Stimulated activated CD8-positive, alpha-beta memory T cell treated with anti-CD3 and anti-CD28 coated beads, Interleukin-2, amount 100 ng/mL, for 1 hour (primary cell): ENCODE measurements at places on chromosomes 1 and 21.

- DNase-seq: no peak
Measured at GRCh38 chr21:38310646-38311485, 54.1 kb downstream of the KCNJ15 start.

DNA sequence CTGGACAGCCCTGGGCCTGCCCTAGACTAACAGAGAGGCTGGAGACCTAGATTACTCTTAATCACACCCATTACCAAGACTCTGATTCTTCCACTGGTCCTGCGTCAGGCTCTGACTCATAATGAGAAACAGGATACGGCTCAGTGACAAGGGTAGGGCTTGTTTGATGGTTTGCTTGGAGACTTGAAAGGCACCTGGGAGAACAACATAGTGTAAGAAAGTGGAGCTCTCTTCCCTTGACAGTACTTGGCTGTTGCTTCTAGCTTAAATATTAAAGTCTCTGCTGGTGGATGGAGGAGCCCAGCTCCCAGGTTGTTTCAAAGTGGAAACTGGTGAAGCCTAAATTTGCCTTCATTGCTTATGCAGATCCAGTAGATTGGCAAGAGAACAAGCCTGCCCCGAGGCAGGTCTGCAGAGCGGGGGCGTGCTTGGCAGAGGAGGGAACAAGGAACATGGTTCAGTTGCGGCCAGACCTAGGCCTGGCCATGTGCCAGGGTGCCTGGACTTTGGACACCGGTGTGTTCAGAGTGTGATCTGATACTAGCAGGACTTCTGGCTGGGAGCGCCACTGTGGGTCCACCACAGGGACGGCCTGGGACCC, 480.6 kb downstream of the CAMTA1 start:
- DNase-seq: no peak

GRCh38 chr1:212862111-212862690, 4.1 kb downstream of the FLVCR1 start:
- no peak for DNase-seq

DNA sequence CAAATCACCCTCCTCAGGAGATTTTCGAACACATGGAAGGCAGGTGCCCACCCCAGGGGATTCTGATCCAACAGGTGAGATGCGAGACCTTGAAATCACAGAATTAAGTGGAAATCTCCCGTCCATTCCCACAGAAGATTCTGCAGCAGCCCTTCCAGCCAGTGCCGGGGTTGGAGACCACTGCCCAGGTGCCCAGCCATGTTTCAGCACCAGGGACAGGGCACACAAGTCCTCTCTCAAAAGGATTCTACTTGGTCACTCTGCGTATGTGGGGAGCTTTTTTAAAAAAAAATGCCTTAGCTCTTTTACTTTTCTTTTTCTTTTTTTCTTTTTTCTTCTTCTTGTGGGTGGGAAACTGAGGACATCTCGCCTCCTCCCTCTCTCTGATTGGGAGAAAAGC, 80.7 kb downstream of the VWA5B1 start:
- DNase-seq: no peak

DNA sequence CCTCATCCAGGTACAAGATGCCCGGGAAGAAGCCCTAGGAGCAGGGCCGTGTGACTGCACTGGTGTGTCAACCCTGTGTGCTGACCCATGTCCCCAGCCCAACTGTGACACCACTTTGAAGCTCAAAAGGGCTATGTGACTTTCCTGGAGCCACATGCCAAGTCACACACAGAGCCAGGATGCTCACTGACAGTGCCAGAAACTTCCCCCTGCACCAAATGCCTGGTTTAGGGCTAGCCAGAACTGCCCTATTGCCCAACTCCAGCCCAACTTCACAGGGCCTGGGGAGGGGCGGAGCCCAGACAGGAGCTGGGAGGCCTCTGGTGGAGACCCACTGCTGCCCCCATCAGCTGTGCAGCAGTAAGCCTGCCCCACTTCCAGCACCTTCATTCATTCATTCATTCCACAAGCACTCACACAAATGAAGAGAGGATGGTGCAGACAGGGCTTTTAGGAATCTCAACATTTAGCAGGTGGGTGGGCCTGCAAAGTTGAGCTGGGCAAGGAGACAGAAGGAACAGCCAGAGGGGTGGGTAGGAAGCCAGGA, 36.7 kb downstream of the KCNQ4 start:
- DNase-seq: no peak

DNA sequence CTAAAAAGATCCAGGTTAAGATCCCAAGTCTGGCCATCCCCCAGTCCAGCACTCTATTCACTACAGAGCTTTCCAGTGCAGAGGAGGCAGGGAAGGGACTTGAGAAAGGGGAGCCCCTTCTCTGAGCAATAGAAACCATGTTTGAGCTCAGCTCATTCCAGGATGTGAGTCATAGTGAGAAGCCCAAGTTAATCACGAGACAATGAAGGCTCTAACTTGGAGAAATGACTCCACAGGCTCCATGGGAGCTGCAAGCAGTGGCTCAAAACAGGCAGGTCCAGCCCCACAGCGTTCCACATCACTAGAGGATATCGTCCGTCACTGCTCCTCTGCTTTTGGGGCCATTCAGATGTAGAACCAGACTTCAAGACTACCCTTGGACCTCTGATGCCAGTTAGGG, 59.1 kb downstream of the CAMK2N1 start:
- DNase-seq: no peak

DNA sequence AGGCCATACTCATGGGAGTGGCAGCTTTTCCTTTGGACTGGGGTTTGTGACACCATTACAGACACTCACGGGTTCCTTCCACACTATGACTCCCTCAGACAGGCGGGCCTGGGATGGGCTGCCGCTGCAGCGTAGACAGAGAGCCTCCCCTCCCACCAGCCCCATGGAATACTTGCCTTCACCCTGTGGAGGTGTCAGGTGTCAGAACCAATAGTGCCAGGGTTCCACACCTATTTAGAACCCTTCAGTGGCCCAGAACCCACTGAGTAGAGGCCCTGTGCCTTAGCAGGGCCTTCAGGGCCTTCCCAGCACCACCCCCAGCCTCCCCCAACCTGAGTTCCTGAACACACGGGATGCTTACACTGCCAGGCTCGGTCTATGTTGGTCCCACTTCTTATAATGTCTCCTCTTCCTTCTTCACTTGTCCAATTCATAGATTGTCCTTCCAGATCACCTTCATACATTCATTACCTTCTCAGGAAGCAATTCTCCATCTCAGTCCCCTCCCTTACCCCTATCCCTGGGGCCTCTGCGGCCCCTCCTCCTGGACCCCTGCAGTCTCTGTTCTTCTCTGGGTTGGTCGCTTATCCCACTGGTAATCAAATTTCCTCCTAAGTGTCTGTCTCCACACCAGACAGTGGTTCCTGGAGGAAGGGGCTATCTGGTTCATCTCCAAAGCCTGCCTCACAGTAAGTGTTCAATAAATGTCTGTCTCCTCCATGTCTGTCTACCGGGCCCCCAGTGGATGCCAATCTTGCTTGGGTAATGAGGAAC, 1.4 kb upstream of the RHBG start:
- no peak for DNase-seq

DNA sequence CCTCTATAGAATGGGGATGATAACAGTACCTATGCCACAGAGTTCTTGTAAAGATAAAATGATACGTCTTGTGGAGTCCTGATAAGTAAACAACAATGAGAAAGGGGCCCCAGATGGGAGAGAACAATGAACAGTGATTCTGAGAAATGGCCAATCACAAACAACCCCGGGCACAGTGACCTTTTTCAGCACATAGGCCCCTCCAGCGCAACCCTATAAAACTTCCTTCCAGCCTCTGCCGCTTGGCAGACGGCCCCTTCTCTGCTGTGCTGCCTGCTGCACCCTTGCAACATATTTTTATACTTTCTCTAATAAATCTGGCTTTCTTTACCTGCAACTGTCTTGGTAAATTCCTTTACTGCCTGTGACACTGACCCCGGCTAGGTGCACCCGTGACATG, 8.9 kb downstream of the RCAN1 start:
- DNase-seq: no peak

DNA sequence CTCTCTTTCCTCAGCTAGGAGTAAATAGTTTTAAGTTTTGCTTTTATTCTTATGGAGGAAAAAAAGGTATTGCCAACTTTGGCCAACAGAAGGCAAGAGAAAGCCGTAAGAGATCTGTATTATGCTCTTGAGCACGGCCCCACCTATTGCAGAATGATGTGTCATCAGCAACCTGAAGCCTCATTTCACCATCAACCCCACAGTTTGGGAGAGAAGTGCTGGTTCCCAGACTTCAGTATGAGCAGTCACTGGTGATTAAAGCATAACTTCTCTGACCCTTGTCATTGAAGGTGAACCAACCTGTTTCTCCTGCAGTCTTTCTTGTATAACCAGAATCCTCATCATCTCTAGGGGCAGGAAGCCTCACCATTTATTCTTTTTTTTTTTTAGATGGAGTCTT, 100.2 kb downstream of the SIPA1L2 start:
- DNase-seq: no peak

GRCh38 chr1:186494832-186495271, 33.9 kb upstream of the PDC start:
- no peak for DNase-seq

DNA sequence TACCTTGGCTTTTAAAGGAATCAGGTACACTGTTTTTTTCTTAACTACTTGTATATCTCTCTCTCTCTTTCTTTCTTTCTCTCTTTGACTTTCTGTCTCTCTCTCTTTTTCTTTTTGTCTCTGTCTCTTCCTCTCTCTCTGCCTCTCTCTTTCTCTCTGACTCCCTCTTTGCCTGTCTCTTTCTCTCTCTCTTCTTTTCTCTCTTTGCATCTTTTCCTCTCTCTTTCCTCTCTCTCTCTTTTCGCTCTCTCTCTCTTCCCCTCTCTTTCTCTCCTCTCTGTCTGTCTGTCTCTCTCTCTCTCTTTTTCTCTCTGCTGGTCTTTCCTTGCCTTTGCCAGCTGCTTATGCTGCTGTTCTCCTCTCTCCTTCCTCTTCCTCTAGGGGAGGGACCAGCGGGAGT, 143.2 kb downstream of the TRIM33 start:
- DNase-seq: no peak

- DNase-seq: no peak
Measured at GRCh38 chr21:31803039-31804007, 69.5 kb upstream of the HUNK start.

DNA sequence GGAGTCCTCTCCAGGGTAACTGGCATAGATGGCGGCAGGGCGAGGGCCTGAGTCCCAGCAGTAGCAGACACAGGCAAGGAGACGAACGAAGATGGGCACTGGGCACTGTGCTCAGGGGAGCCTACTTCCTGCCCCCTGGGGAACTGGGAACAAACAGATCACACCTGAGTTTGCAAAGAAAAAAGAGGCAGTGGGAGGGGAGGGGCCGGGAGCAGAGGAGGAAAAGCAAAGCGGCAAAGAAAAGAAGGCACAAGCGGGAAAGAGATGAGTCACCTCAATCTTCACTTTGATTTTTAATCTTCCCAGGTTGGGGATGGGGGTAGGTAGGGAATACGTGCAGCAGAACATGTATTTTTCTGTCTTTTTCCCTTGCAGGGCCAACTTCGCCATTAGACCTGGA, 44.0 kb downstream of the ZSCAN20 start:
- DNase-seq: no peak

GRCh38 chr1:198776602-198777029, 137.8 kb downstream of the PTPRC start:
- no peak for DNase-seq

DNA sequence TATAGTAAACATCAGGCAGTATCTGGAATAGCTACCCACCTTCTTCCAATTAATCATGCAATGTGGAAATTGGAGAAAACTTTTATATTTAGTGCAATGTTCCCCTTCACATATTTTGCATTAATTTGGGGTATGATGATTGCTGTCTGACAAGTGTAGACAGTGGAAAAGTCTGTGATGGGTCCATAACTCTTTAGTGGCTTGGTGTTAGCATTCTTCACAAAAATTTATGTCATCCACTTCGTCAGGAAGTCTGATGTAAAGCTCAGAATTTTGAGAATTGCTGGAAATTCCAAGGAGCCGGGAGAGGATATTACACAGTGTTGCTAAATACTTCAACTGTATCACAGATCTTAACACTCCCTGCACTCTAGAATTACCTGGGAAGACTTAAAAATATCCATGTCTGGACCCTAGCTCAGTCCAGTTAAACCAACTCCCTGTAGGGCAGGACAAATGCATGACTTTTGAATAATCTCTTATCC, 549.7 kb upstream of the PLXNA2 start:
- DNase-seq: no peak

- no peak for DNase-seq
Measured at GRCh38 chr21:41877901-41878830, 978 bp downstream of the PRDM15 start.

- DNase-seq: peak; percentile 37
Measured at GRCh38 chr1:223748773-223749733, 36.7 kb downstream of the CAPN2 start.

DNA sequence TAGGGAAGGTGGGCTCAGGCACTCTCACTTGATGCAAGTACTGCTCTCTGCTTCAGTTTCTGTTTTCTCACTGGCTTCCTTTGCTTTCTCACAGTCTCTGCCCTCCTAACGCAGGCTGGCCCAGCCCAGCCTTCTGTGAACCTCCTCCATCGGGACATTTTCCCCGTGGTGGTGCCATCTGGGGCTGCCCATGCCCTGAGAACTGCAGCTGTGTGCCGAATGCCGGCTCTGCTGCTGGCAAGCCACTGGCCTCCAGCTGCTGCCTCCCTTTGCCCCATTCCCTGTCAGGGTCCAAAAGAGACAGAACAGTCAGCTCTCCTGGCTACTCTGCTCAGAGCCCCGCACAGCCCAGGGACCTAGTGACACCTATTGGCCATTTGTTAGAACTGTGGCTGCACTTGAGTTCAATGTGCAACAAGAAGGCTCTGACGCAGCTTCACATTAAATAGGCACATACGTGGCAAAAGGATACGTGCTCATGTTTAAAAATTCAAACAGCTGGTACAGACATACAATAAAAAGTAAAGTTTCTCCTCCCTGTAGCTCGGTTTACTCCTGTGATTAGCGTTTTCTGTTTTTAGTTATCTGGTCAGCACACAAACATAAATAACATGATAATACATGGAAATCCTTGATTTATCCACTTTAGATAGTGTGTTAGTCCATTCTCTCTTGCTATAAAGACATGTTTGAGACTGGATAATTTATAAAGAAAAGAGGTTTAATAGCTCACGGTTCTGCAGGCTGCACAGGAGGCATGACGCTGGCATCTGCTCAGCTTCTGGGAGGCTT, 46.6 kb downstream of the FCRL5 start:
- DNase-seq: no peak

DNA sequence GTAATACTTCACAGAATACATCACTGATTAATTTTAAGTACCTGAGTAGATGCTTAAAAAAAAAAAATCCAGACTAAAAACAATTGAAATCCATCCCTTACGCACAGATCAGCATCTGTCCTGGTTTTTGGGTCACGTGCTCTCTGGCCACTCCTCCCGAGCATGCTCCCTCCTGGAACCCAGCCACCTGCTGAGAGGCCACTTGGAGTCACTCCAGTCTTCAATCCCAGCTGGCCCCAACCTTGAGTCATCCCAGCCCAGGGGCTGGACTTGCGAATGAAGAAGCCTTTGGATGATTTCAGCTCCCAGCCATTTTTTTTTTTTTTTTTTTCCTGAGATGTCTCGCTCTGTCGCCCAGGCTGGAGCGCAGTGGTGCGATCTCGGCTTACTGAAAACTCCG, 8.9 kb downstream of the MAP1LC3C start:
- no peak for DNase-seq

DNA sequence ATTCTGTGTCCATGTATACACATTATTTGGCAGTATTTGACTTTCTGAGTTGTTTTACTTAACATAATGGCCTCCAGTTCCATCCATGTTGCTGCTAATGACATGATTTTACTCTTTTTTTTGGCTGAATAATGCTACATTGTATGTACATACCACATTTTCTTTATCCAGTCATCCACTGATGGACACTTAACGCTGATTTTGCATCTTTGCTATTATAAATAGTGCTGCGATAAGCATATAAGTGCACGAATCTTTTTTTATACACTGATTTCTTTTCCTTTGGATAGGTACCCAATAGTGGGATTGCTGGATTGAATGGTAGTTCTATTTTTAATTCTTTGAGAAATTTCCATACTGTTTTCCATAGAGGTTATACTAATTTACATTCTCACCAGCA, 255.5 kb downstream of the GPR52 start:
- DNase-seq: no peak
